ENCODE measurements at places on chromosomes 12 and 14.

GRCh38 chr12:101231636-101232035 is 21.6 kb upstream of the SLC5A8 start:
- no peak for DNase-seq

- DNase-seq: no peak
Observed at GRCh38 chr12:121649322-121649721, 20.1 kb downstream of the MORN3 start.

GRCh38 chr14:71675126-71675899 is 256.9 kb upstream of the RGS6 start:
- no peak for DNase-seq

DNA sequence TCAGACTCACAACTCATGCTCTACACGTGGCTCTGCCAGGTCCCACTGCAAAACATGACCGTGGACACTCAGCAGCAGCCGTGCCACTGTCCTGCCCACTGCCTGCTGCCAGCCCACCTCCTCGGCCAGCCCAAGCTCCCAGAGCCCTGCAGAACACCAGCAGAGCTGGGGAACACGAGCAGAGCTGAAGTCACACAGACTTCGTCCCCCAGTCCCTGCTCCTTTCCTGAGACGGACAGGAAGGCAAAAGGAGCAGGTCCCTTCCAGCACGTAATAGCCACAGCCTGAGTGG is 152.1 kb downstream of the DPF3 start:
- DNase-seq: no peak

DNA sequence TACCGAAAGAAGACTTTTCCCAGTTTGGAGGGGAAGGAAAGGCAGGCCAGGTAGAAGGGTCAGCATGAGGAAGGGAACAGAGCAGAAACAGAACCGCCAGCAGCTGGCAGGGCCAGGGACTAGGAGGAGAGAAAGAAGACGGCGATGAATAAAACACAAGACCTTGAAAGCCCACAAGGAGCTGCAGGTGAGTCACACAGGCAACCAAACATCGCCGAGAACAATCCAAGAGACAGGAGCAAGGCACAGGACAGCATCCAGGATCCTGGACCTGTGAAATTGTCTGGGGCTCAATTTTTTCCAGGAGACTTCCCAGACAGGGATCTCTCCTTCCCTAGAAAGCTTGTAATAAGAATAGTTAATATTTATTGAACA is 47.3 kb downstream of the NUAK1 start:
- DNase-seq: no peak

DNA sequence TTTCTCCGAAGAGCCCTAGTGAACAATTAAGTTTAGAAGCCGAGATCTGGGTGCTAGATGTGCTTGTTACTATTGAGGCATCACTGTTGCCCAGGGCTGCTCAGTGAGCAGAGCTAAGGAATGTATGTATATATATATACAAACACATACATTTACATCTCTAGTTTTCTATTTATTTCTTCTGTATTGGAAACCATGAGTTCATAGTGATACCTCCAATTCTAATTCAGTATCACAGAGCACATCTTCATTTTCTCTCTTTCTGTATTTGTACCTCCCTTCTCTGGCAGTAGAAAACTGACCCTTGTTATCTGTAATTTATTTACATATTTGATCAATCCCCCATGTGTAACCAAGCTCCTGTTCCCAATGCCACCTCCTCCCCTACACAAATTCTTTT is 40.7 kb upstream of the FUT8 start:
- no peak for DNase-seq

Measured in stimulated activated CD4-positive, alpha-beta T cell treated with anti-CD3 and anti-CD28 coated beads, Interleukin-12 subunit alpha, Interleukin-12 subunit beta, amount 100 ng/mL, for 24 hours (primary cell).